CD4-positive, alpha-beta T cell treated with Interleukin-1 beta for 1 hour (primary cell): ENCODE measurements at places on chromosomes 4 and X.

- DNase-seq: peak; percentile 23
Measured at GRCh38 chr4:83388313-83388676, 53.6 kb upstream of the HPSE start.

DNA sequence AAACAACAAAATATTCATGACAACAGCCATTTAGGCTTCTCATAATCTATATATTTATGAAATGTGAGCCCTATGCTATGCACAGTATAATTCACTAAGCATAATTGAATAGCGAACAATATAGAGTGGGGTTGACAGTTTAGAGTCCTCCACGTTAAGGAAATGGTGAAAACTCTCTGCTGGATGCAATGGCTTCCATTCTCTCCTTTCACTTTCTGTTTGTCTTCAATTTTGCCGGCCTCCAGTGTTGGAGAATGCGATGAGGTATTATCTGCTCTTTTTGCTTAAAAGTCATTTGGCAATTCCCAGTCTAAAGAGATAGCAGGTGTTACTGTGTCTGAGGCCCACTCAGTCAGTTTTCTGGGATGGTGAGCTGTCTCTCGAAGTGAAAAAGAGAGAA lies 52.1 kb downstream of the NPY5R start:
- no peak for DNase-seq

GRCh38 chr4:185902654-185903053 lies 90.7 kb upstream of the SORBS2 start:
- DNase-seq: no peak

DNA sequence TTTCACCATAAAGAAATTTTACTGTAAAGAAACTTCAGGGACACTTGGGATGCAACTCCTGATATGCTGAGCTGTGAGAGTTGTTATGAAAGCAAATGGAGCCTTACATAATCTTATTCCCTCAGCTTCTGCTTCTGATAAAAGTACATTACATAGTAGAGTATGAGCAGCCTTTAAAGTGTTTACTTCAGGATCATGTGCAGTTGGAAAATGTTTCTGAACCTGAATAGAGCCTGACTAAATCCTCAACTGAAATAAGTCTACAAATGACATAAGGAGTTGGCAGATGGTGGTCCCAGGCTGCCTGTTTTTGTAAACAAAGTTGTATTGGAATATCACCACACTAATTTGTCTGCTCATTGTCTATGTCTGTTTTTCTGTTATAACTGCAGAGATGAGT lies 19.3 kb downstream of the RASSF6 start:
- DNase-seq: no peak

- DNase-seq: no peak
Measured at GRCh38 chrX:148322906-148323305, 177.5 kb upstream of the AFF2 start.

DNA sequence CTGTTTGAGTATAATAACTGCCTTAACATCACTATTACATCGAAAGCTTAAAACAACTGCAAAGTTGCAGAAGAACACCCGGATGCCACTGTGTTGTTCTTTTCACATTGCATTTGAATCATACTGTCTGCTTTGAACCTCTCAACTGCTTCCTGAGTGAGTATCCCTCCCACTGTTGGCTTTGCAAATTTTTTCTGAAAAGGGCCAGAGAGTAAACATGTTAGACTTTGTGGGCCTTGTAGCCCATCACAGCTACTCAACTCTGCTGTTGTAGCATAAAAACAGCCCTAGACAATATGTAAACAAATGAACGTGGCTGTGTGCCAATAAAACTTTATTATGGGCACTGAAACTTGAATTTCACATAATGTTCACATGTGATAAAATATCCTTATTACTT lies 76.1 kb downstream of the NSG1 start:
- no peak for DNase-seq

DNA sequence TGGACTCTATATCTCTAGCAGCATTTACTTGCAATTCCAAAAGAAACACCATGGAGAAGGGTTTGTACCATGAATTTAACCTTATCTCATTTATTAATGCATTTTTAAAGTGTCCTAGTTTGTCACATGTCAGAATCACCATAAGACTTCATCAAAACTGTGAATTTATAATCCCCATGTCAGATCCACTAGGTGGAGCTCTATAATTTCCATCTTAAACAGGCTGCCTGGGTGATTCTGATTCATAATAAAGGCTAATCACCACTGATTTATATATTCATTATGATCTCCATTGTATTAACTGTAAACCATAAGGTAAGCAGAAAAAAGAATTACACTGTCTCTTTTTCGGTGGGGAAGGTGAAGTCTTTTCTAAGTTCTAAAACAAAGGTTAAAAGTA lies 4.0 kb downstream of the TCEAL2 start:
- DNase-seq: peak; percentile 2

- no peak for DNase-seq
Measured at GRCh38 chrX:119677654-119677981, 15.3 kb downstream of the SEPTIN6 start.

DNA sequence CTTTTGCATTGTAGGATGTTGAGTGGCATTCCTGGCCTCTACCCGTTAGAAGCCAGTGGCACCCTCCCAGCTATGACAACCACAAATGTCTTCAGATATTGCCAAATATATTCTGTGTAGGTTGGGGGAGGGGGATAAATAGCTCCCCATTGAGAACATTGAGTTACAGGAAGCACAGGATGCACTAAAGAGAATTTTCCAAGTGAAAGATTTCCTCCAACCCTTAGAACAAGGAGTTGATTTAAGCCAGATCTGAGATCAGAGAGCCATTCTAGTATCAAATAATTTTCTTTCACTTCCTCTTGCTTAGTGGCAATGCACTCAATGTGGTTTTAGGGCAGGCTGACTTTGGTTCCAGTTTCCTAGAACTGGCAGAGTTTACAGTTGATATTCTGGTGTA lies 436.6 kb downstream of the C4orf33 start:
- no peak for DNase-seq

- DNase-seq: peak; percentile 56
Measured at GRCh38 chr4:56757821-56758411, 63.6 kb downstream of the SPINK2 start.

DNA sequence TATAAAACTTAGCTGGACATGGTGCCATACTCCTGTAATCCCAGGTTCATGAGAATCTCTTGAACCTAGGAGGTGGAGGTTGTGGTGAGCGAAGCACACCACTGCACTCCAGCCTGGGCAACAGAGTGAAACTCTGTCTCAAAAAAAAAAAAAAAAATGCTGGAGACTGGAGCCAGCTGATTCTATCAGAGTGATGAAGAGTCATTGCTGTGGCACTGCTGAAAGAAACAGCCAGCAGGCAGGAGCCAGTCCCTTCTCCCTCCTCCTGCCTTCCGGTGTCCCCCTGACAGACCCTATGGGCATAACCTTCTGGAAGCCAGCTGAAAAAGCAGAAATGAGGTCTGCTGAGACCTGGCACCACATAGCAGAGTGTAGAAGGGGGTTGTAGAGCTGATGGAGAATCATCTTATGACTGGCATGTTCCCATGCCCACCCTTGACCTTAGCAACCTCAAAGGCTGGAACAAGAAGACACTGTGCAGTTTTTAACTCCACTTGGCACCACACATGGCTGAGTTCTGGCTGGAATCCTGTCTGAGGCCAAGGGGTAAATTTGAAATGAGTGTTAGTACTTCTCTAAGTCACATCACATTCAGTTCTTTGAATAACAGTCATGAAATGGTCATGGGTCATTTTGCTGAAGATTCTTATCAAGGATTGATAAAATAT lies 2.6 kb upstream of the SPINK2 start:
- no peak for DNase-seq

GRCh38 chrX:154019633-154020528 lies at the start of gene IRAK1:
Gene IRAK1, minus strand, starts transcription at chrX:154019902. Its CDS starts 90 bp downstream, at chrX:154019812.
- DNase-seq: peak; percentile 52

DNA sequence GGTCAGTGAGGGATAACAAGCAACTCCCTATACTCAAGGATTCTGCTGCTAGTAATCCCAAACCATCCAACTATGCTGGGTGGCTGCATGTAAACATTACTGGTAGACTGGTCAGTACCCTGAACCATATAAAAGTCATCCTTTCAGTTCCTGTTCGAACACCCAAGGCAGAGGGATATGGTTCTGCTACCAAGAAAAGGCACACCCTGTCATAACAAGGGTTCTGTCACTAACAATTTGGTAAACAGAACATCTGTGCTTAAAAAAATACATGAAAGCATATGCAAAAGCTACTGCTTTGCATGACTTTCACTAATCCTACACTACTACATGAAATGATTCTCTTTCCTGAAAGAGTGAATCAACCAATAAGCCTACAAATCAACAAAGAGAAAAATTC lies 76.8 kb upstream of the MCF2 start:
- DNase-seq: no peak

DNA sequence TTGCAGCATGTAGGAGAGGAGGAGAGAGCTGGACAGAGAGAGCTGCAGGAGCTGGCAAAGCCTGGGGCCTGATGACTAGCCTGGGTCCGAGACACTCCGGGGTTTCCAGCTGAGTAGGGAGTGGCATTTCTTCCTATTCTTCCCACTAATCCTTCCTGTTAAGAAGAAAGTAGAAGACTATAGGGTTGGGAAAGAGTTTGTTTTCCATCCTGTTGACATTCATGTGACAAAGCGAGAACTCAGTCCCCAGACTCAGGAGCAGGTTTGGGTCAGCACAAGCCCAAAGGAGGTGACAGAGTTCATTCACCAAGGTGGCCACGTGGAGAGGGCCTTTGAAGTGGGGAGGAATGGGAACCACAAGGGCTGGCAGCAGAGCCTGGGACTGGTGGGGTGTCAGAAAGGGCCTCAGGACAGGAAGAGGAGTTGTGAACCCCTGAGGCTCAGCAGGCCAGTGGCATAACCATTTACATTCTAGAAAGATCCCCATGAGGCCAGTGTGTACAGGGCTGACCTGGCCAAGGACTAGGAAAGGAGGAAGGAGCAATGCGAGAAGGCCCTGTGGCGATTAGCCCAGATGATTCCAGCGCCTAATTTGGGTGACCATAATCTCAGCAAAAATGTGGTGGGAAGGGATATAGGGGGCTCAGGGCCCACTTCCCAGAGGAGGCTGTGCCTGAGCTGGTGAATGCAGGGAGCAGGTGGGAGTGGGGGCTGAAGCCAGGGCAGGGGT lies 3.3 kb upstream of the HAUS3 start:
- no peak for DNase-seq

- DNase-seq: no peak
Measured at GRCh38 chrX:63561425-63561824, 210.3 kb upstream of the SPIN4 start.

- DNase-seq: no peak
Measured at GRCh38 chrX:40757058-40757457, 21.7 kb upstream of the MED14 start.

- no peak for DNase-seq
Measured at GRCh38 chrX:38175139-38175538, 45.5 kb downstream of the SRPX start.

DNA sequence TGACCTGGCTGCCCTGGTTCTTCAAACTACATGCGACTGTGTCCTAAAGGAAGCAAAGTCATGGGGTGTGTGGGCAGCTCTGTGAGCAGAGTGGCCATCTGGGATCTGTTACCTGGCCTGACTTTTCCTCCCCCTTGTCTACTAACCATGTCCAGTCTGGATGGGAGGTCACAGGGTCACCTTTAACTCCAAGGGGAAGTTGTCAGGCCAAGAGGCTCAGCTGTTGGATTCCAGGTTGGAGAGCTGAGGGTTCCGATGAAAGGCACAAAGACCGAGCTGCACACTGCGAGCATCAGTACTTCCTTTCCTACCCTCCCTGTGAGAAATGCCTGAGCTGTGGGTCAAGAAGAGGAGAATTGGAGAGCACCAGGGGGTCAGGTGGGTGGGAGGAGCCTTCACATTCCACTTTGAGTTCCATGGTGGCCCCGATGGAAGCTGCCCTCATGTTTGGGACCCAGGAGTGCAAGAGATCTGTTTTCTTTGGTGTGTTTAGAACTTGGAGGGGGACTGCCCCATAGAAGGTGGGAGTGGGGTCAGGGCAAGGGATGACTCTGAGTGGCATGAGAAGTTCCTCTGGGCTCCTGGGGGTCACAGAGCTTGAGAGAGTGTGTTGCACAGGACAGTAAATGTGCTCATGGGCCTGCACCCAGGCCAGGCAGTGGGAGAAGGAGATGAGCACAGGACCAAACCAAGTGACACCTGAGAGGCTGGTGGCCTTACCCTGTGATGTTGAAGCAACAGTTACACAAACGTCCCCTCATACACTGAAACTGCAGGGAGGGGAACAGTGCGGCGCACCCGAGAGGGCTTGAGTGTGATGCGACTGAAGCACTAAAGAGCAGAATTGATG lies 36.2 kb downstream of the RGS12 start:
- DNase-seq: no peak

DNA sequence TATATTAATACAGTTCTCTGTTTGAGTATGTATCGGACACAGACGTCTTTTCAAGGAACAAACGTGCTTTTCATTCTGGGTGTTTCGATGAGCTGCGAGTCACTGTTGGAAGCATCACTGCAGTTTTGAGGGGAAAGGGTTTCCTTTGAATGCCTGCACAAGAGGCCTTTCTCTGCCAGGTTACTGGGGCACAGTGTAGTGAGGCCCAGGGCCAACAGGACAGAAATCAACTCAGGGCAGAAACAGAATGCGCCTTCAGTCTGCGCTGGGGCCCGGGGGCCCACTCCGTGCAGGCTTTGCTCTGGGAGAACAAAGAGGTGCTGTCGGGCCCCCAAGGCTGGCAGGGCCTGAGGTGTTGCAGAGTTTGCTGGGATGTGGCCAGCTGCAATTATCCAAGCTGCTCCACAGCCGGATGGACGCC lies 2.3 kb upstream of the PPP2R3B start:
- DNase-seq: no peak

DNA sequence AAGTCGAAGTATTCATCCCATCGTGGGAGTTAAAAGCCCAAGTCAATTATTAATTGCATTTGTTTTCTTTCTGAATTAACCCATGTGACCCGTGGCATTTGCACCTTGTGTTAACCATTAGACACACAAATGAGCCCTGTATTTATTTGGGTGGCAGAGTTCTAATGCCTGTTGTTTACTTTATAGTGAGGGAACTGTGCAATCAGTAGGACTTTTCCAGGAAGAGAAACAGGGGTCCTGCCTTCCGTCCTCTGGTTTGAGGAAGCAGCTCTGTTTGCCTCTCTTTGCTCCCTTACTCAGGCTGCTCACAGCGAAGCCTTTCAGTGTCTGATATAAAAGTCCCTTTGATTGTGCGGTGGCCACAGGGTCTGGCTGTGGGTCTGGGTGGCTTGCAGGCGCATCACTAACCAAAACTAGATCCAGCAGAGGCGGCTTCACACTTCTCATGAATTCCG lies 263.6 kb downstream of the PTTG2 start:
- DNase-seq: no peak

DNA sequence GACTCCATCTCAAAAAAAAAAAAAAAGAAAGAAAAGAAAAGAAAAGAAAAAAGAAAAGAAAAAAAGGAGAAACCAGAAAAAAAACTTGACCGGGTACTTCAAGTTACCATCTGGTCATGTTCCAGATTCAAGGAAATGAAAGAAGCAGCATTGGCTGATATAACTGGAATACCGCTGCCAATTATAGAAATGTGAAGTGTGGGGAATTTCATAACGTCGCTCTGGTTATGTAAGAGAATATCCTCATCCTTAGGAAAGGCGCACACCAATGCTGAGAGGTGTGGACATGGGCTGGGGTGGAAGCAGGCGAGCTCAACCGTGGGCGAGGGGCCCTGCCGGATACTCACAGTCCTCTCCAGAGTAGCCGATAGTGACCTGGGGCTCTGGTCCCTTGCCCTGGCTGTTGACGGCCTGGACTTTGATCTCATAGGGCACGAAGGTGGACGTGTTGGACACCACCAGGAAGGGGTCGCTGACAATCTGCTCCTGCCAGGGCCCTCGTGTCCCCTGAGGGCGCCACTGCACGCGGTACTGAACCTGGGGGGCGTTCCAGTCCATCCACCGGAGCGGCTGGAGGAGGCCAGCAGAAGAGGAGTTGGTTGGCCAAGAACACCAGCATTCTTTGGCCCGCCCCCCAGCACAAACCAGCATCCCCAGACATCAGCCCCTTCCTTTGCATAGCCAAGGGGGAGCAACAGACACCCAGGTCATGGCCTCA lies 19.5 kb downstream of the L1CAM start:
- DNase-seq: no peak
